ENCODE measurements at places on chromosomes 2 and 18. TPM values are rescaled to one million over a fixed set of nuclear protein-coding genes. Genes with fewer than 3 reads are reported as not detected.

Gene KIF1A
- 0.42 TPM for total RNA-seq

Gene STPG4
- total RNA-seq: 0.14 TPM

Gene COX7A2L
- 128 TPM for total RNA-seq

Gene ABCB11
- 0.05 TPM for total RNA-seq

Gene NCKAP5
- total RNA-seq: 2.0 TPM

Gene TMEM198
- 0.52 TPM for total RNA-seq

Gene HAAO
- total RNA-seq: 4.6 TPM

Gene HOXD13
- total RNA-seq: not detected

Gene CFAP221
- 0.14 TPM for total RNA-seq

Gene RBMS1
- total RNA-seq: 39.8 TPM

Gene G6PC2
- total RNA-seq: not detected

Gene ABCG5
- total RNA-seq: not detected

Gene CNGA3
- 0.09 TPM for total RNA-seq

Data from thymus (tissue), 14 donors.